ENCODE measurements at places on chromosomes 7 and 10.

DNA sequence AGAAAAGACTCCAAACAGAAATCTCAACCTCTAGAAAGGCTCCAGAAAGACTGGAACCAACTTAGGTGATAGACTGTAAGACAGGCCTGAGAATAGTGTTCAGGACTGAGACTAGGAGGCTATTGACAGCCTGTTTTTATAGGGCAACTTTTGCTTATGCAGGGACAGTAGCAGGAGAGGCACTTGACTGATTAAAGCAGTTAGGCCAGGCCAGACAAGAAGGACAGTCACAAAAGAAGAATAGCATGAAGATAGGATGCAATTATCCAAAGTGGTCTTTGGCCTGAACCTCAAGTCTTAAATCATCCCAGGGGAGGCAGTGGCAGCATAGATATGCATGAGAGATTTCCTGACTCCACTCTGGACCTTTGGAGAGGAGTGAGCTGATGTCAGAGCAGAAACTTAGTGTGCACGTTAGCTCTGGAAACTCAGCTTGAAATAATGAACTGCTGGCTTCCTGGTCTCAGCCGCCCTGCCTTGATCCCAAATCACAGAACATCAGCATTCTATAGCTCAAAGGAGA lies 290.6 kb downstream of the SORCS3 start:
- DNase-seq, result no peak

- no peak for DNase-seq
These were observed 582.2 kb upstream of the ZWINT start for GRCh38 chr10:56943221-56943755.

- DNase-seq, result no peak
These were observed 83.0 kb downstream of the BEND7 start for GRCh38 chr10:13445656-13446400.

GRCh38 chr7:157708919-157709295 lies 372.1 kb downstream of the DNAJB6 start:
- no peak for DNase-seq

DNA sequence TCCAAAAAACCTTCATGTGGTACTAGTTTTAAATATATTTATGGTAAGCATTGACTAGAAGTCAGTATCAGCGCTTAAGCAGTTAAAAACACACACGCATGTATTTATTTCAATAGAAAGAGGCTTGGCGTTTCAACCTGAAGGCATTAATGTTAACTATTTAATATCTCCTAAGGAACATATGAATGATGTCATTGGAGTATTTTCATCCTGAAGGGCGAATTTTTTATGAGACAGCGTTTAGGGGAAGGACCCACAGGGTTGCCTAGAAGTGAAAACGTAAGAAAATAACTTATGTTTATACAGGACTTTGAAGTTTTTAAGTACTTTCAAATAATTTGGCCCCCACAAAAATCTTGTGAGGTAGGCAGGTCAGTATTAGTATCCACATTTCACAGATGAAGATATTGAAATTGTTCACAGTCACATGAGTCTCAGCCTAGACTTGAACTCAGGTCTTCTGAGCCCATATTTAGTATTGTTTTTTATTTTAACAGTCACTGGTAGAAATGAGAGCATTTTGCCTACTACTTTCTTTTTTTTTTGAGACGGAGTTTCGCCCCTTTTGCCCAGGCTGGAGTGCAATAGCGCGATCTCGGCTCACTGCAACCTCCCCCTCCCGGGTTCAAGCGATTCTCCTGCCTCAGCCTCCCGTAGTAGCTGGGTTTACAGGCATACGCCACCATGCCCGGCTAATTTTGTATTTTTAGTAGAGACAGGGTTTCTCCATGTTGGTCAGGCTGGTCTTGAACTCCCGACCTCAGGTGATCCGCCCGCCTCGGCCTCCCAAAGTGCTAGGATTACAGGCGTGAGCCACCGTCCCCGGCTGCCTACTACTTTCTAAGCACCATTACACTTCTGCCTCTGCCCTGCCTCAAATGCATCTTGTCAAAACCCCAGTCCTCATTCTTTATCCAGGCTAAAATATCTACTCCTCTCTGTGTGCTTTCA lies 1.8 kb downstream of the SLK start:
- DNase-seq, result no peak

DNA sequence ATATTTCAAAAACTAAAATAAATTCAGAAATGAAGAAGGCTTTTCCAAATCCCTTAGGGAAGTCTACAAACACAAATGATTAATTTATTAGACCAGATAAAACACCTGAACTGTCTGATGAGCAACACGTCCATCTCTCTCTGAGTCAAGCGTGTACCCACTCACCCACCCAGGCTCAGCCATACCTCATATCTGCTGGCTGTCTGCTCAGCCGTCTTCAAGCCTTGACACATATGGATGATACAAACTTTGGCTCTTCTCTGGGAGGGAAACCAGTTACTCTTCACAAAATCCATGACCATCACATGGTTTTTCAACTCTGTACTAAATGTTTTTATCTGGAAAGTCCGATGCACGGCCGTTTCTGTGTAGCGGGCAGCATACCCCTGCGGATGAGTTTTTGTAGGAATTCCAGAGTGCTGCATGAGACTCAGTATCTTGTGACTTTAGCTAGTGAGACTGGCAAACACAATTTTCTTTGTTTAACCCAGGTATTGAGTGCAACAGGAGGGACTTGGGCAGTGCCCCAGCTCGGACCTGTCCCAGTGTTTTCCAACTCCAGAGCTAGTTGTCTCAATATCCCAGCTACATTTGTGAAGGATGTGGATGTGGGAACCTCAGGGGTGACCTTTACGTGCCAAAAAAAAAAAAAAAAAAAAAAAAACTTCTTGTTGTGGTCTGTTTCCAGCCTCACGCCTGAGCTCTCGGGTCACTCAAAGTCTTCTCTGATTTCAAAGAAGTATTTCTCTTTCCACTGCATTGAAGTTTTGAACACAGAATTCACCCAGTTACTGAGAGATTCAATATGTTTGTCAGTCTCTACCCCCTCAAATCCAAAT lies at the start of gene C10orf90:
Gene C10orf90, minus strand, starts transcription at position 638 of the 839 bp plus-strand sequence. Its CDS starts 213 bp downstream, at position 425.
- DNase-seq, result no peak

GRCh38 chr7:7051206-7051877 lies 131.0 kb upstream of the C1GALT1 start:
- DNase-seq, result no peak

GRCh38 chr7:96205665-96206064 lies 116.2 kb downstream of the SLC25A13 start:
- DNase-seq, result no peak

DNA sequence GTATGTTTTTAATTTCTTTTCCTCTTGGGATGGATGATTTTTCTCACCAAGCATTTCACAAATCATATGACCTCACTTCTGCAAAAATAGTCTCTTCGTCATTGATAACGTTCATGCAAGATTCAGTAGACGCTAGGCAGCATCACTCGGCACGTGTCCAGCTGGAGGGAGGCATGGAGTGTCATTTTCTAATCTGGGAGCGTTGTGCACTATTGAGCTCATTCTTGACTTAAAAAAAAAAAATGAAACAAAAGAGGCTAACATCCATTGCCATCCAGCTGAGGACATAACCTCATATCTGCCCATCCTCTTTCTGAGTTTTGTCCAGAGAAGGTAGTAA lies 56.2 kb downstream of the COL17A1 start:
- DNase-seq, result no peak

GRCh38 chr10:51700228-51700817 lies 928 bp upstream of the CSTF2T start:
- DNase-seq, result no peak

GRCh38 chr7:110148054-110148453 lies 942.9 kb upstream of the LRRN3 start:
- no peak for DNase-seq

DNA sequence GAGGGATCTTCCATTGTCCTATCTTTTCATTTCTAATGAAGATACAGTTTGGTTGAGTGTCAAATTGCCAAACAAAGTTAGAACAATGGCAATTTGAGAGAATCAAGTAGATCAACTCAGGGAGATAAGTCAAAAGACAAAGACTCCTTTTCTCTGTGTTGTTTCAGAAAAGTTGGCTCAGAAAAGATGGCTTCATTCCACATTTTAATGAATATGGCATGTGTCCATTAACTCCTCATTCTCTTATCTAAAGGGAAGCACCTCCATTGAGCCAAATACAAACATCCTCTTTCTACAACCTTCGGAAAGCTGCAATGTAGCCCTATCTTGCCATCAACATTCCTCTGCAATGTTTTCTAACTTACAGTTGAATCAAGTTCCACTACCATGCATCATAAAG lies 939.0 kb upstream of the C7orf33 start:
- no peak for DNase-seq

DNA sequence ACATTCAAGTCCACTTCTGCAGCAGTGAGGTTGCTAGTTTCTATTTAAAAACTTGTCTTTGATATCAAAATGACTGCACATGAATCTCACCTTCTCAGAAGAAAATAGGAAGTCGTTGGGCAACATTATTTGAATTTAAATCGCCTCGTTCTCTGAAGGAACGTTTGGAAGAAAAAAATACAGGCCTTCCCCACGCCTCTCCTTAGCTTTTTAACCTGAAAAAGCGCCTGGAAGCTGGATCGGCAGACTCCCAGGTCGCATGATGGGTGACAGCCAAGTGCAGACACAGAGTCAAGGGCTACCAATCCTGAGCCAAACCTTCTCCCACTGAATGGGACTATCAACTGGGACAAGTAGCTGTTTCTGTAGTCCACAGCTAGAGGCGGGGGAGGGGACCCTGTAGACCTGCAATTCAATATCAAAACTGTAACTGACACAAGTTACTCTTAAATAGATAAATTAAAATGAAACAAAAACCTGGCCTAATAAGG lies 2.2 kb downstream of the FAM53B start:
- no peak for DNase-seq

GRCh38 chr7:80818181-80818580 lies 100.7 kb downstream of the SEMA3C start:
- DNase-seq, result no peak

DNA sequence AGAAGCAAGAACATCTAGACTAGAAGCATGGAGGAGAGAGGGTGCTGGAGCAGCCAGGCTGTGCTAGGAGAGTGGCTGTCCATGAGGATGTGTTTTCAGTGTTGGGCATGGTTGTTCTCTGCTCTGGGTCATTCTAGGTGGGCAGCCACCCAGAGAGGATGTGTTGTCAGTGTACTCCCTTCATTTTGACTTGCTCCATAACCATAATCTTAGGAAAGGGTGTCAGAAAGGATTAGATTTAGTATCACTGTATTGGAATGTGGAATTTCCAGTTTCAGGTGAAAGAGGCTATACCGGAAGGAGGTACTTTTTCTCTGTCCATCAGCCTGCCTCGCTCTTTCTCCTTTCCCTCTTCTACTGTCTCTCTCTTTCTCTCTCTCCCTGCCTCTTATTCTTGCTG lies 474.5 kb upstream of the PODXL start:
- DNase-seq, result no peak

- DNase-seq, result no peak
These were observed 244.4 kb downstream of the CHCHD3 start for GRCh38 chr7:132837529-132837928.

DNA sequence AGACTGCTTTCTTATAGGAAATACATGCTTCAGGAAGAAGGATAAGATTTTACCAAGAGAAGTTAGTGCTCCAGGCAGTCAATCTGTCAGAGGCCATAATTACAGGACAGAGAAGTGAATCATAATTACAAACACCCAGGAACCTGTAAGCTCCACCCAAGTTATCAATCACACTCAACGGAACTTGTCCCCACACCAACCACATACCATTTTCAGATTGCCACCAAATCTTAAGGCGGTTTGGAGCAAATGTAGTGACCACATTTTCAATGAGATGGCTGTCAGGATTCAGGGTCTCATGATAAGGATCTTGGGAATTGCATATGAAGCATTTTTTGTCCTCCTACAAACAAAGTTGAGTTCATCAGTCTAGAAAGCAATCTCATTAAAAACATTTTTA lies 4.8 kb downstream of the LAMB1 start:
- no peak for DNase-seq

- DNase-seq, result no peak
These were observed 277.0 kb downstream of the ACTR3B start for GRCh38 chr7:153036396-153037063.

- DNase-seq, result no peak
These were observed 46.4 kb downstream of the TMEM26 start for GRCh38 chr10:61406736-61407135.

DNA sequence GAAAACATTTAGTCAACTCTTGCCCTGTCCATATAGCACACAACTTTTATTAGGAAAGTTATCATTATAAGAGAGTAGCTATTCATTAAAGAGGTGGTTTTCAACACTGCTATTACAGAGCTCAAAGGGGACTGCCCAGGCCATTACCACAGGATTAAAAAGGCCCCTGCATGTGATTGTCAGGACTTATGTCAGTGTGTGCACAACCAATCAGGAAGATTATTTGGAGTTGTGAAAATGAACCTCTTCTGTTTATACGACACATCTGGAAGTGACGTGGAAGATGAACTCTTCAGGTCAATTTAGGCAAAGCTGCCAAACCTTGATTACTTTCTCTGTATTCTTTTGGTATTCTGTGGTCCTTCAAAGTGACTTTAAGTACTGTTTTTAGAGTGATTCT lies 14.7 kb downstream of the CCNY start:
- no peak for DNase-seq

GRCh38 chr10:72260239-72260975 lies 13.3 kb upstream of the DDIT4 start:
- peak; percentile 49 for DNase-seq

GRCh38 chr10:74624501-74624900 lies 201.9 kb upstream of the KAT6B start:
- no peak for DNase-seq

GRCh38 chr7:111919164-111919563 lies 287.0 kb downstream of the DOCK4 start:
- DNase-seq, result no peak

GRCh38 chr7:41886262-41886900 lies 183.5 kb upstream of the INHBA start:
- DNase-seq, result no peak

DNA sequence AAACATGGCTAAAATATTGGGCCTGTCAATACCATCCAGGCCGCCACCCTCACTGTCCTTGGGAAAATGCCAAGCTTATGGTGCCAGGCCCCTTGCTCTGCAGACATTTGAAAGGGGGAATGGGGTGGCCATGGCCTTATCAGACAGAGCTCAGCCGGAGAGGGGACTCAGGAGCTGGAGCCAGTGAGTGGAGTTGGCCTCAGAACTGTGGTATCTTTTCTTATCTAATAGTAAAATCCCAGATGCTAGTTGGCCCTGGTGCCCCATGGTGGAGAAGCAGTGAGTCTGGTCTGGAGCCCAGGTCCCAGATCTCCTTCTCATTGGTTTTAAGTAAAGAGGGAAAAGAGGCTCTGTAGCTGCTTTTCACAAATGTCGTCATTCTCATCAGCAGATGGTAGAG lies 49.6 kb upstream of the SORCS3 start:
- DNase-seq, result no peak

GRCh38 chr7:131173145-131173890 lies 154.4 kb upstream of the MKLN1 start:
- DNase-seq, result no peak

DNA sequence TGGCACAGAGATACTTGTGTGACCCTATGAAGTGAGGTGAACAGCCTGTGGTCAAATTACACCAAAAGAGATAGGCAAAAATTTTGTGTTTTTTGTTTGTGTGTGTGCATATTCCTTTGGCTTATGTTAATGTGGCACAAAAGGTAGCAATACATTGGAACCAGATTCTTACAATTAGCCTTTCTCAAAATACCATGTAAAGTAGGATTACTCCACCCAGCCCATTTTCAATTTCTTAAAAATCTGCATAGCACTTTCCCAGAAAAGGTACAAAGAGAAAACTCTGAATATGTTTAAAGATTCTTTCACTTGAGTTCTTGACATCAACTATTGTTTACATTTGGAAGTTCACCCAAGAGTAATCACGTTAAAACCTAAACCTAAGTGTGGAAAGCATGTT lies 157.3 kb upstream of the YAE1 start:
- no peak for DNase-seq

GRCh38 chr10:103736763-103737162 lies 118.6 kb downstream of the SH3PXD2A start:
- DNase-seq, result no peak
